ENCODE measurements at places on chromosomes 12 and 14.
A peak's percentile ranks its signal among the peaks of the same experiment; 100 is the strongest.

GRCh38 chr12:71236133-71236660, 78.4 kb upstream of the TSPAN8 start:
- DNase-seq: no peak

DNA sequence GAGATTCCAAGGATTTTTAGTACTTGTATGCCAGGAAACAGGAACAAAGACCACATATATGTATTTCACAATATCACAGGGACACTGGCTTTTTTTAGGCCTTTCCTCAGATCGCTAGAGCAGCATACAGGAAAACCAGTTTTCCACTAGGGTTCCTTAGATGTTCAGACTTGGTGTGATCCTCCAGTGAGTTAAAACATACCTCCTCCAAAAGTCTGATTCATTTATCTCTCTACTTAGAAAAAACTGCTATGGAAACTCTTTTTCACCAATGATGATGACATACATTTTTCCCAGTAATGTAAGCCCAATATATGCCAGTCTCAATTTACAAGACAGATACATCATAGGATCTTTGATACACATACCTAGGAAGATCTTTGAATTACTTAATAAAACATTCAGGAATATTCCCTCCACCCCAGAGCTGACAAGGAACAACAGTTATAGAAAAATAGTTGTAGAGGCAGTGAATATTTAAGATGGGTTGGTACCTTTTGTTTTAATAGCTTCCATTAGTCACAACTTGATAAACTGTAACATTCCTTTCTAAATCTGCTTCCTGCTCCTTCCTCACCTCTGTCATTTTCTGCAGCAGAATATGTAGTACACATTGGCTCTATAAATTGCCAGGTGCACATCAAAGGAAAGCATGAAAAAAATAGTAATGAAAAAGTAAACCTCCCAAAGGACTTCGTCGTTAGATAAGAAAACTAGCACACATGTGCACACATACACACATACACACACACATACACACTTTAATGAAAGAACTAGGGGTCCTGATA, 27.5 kb downstream of the BCAT1 start:
- peak; percentile 19 for DNase-seq

DNA sequence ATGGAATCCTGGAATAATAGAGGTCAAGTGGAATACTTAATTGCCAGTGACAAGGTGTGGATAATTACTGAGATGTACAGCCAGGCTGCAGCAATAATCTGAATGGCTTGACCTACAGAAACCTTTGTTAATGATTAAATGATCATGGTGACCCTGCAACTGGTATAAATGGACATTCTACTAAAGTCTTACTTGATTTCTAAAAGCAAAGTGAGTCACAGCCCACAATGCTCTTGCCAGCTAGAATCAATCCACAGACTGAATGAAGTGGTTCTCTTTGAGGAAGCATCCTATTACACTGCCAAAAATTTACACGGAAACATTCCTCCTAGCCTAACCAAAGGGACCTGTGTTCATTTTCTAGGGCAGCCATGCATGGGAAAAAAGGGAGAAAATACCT, 518.5 kb downstream of the SOX5 start:
- DNase-seq: peak; percentile 50

GRCh38 chr14:84988357-84988756, 541.6 kb upstream of the FLRT2 start:
- DNase-seq: no peak

- DNase-seq: no peak
Measured at GRCh38 chr12:22118238-22118790, 72.3 kb downstream of the CMAS start.

DNA sequence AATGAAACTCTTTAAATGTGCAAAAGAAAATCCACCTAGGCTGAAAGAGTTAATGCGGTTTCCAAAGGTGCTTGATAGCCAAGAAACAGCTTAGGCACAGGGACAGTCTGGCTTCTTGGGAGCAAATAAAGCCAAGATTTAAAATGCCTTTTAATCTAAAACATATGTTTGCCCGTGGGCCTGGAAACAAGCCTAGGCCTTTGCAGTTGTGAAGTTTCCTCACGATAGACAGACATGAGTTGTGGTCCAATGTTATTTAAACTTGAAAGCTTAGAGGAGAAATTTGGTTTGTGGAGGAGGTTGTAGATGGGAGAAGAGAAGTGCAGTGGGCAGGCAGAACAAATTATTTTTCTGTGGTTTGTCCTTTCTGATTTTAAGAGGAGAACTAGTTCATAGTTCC, 29.8 kb downstream of the PROX2 start:
- peak; percentile 64 for DNase-seq

- no peak for DNase-seq
Measured at GRCh38 chr14:87261621-87262020, 731.4 kb downstream of the GALC start.

DNA sequence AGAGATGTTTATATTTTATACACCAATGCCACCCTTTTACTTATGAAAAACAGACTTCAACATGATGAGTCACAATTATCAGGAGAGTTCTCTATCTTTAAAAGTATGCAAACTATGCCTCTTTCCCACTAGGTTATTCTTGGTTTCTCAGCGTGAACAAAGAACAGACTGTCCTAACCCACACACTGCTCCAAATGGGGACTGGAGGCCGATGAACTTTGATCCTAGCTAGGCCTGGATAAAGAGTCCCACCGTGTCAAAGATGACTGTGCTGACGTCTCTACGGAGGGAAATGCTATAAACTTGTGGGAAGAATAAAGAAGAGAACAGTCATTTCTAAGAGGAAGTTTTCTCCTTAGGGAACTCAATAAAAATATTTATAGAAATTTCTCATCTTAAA, 160.1 kb downstream of the EPS8 start:
- DNase-seq: peak; percentile 99

DNA sequence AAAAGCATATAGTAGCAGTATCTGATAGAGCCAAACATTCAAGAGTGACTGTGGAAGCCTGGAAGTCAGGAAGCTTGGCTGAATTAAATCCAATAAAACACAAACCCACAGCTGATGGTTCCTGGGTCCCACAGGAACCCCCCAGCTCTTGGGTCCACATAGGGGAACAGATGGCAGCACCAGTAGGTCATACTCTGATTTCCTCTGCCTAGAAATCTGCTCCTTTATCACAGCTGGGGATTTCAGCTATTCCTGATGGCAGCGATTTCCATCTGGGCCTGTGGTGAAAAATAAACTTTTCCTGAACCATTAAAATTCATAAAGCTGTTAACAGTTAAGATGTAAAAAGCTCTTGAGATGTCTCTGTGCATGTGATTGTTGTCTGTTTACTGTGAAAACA, 202.0 kb upstream of the FRMD6 start:
- DNase-seq: no peak

GRCh38 chr14:94679937-94680861, 68.0 kb downstream of the SERPINA3 start:
- no peak for DNase-seq

DNA sequence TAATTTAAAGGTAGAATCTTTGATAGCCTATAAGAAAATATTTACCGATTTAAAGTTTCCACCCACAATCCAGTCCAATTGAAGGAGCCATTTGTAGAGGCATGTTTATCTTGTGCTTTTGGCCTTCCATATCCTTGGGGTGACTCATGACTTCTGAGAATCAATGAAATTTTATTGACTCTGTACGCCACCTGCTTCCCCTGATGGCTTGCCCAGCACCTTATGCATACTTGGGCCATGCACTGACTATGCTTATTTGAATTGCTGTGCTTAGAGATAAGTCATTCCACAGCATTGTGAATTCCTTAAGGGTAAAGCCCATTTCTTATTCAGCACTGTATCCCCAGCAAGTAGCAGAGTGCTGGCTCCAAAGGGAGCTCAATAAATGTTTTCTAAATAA, 954.8 kb upstream of the SEL1L start:
- no peak for DNase-seq

DNA sequence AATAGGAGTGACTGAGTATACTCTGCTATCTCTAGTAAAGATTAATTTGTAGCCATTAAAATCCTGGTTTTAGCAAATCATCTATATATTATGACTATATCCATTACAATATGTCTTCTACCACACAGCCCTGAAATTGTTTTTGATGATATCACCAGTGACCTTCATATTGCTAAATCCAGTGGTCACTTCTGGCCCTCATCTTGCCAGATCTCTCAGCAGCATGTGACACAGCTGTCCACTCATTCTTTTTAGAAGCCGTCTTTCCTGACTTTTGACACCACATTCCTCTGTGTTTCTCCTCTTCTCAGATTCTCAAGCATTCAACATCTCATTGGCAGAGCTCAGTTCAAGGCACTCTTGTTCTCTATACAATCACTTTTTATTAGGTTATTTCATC, 54.9 kb downstream of the CPNE8 start:
- no peak for DNase-seq

DNA sequence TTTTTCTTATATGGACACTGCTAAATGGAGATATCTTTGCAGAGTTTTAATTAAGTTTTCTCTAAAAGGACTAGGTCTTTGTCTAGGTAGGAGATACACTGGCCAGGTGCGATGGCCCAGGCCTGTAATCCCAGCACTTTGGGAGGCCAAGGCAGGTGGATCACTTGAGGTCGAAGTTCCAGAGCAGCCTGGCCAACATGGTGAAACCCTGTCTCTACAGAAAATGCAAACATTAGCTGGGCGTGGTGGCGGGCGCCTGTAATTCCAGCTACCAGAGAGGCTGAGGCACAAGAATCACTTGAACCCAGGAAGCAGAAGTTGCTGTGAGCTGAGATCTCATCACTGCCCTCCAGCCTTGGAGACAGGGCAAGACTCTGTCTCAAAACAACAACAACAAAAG, 17.1 kb upstream of the CERS5 start:
- DNase-seq: no peak

- no peak for DNase-seq
Measured at GRCh38 chr12:70508178-70508577, 129.1 kb downstream of the PTPRB start.

GRCh38 chr12:1797011-1797901, 23.1 kb upstream of the LRTM2 start:
- DNase-seq: no peak

- DNase-seq: no peak
Measured at GRCh38 chr14:99473458-99473857, 7.2 kb downstream of the SETD3 start.

DNA sequence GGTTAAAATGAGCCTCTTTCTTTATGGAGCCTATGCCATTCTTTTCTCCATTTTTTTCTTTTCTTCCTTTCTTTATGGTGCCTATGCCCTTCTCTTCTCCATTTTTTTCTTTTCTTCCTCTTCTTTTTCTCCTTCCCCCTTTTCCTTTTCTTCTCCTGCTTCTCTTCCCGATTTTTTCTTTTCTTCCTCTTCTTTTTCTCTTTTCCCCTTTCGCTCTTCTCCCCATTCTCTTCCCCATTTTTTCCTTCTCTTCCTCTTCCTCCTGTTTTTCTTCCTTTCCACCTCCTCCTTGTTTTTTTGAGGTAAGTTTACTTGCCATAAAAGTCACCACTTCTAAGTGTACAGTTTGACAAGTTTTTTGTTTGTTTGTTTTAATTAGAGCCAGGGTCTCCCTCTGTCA, 50.1 kb downstream of the KIAA0586 start:
- no peak for DNase-seq

DNA sequence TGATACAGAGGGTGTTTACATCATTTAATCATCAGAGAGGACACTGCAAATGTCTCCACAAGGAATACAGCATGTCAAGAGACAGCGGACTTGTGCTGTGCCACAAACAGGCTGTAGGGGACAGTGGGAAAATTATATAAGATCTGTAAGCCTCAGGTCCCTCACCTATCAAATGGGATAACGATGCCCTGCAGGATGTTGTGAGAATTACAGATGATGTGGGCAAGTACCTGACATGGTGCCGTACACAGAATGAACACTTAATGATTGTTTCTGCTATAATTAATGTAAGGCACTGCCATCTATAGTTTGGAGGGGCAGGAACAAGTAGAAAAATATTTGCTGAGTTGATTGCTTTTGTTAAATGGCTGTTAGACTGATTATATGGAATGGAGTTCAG, 81.9 kb upstream of the GTF2A1 start:
- no peak for DNase-seq

DNA sequence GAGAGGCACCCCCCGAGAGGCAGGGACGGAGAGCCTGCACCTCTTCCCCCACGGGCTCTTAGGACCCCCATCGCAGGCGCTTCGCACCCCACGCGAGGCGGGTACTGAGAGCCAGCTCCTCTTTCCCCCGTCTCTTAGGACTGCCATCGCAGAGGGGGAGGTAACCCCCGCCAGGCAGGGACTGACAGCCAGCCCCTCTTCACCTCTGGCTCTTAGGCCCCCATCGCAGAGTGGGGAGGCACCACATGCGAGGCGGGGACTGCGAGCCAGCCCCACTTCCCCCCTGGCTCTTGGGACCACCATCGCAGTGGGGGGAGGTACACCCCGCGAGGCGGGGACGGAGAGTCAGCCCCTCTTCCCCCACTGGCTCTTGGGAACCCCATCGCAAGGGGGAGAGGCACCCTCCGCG, 46.1 kb downstream of the DDX11 start:
- DNase-seq: no peak
